Right forelimb (tissue), 1 donor: ENCODE measurements at places on chromosomes 16 and 17.

GRCh38 chr17:39973496-39973895, 7.1 kb upstream of the PSMD3 start:
- DNase-seq, result no peak

DNA sequence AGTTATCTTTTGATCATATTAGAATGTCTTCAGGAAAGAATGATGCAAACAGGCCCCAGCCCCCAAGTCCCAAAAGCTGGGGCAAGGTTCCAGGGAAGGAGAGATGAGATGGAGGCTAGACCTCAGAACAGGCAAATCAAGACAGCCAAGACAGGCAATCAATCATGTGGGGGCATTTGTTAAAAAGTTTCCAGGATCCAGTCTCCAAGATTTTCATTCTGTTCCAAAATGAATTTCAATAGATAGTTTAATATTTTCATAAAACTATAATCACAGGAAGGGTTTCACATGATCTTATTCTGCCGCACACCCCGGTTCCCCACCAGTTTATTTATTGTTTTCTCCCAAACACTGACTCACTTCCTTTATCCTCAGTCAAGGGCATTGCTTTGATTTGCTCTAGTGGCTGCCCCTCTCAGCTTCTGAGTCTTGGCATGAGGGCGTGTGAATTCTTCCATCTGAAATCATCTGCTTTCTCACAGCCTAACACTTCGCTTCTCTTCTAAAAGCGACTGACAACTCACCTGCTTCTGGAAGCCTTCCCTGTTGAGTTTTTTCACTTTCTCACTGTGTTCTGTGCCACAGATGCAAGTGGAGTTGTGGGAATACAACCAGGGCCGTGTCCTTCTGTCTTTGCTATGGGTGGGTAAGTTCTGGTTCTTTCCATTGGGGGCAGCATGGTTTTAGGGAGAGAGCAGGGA, 12.2 kb upstream of the TERF2 start:
- DNase-seq, result no peak

DNA sequence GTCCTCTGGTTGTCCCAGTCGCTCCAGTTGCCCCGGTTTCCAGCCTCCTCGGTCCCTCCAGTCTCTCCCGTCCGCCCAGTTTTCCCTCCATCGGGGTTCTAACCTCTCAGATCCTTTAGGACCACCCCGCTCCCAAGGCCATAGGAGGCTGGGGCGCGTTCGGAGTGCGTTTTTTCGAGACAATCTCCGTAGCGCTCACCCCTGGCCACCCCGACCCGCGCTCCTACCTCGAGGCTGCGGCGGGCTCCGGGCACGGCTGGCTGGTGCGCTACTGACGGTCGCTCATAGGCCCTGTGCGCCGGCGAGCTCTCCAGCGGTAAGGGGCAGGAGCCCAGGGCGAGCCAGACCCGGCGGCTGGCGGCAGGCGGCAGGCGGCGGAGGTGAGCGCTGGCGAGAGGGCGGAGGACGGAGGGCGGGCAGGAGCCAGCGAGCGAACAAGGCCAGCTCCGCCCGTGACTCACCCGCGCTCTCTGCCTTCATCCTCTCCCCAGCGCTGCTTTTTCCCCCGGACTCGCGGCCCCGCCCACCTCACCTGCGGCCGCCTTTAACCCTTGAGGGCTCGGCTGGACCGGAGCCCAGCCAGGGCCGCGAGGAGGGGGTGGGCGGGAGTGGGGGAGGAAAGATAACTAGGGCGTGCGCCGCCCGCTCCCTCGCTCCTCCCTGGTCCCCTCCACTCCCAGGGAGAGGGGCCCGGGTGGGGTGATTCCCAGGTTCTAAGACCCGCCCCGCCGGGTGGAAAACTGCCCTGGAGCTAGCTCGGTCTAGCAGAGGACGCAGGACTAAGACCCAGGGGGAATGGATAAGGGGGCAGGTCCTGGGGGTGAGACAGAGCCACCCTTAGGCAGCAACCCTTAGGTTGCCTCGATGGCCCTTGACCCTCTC, at the start of gene SP6:
SP6 (minus strand) TSS at position 472 of the 882 bp plus-strand sequence. CDS start 2,734 bp downstream, outside the sequence.
- DNase-seq, result no peak

- no peak for DNase-seq
These were observed 63.2 kb downstream of the ENGASE start for GRCh38 chr17:79137789-79138165.
